ENCODE measurements at places on chromosomes 11 and 22.

GRCh38 chr11:36583667-36584066 lies 10.6 kb upstream of the IFTAP start:
- no peak for DNase-seq

GRCh38 chr11:56716379-56716854 lies 17.5 kb downstream of the OR9G1 start:
- DNase-seq = no peak

DNA sequence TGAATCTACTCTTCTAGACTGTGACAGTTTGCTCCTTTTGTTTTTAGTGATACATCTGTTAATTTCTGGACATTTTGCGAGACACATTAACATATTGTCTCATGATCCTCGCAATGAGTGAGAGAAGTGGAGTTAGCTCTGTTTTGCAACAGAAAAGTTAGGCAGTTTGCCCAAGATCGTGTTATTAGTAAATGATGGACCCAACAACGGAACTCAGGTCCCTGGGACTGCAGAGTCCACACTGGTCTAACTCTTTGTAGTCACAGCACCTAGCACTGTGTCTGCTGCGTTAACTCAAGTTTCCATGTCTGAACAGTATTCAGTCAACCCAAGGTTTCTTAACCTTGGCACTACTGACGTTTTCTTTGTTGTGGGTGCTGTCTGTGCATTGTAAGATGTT lies 3.2 kb downstream of the DEPDC7 start:
- DNase-seq = no peak

DNA sequence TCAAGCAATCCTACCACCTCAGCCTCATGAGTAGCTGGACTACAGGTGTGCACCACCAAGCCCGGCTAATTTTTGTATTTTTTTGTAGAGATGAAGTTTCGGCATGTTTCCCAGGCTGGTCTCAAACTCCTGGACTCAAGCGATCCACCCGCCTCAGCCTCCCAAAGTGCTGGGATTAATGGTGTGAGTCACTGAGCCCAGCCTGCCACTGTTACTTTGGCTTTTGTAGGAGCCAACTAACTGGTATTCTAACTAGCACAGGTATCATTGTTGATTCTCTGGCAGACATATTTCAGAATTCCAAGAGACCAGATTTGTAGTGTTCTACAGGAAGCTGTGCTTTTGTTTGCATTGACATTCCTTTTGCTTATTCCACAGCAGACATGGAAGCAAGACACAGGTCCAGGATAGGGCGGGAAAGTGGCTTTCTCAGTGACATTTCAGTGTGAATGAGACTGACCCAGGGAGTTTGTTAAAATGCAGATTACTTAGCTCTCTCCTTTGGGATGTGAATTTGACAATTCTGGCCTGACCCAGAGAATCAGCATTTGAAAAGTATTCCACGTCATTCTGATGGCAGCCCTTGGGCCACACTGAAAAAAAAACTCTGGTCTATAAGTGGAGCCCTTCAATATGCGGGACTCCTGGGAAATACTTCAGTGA lies 52.2 kb upstream of the PAX6 start:
- DNase-seq = no peak

DNA sequence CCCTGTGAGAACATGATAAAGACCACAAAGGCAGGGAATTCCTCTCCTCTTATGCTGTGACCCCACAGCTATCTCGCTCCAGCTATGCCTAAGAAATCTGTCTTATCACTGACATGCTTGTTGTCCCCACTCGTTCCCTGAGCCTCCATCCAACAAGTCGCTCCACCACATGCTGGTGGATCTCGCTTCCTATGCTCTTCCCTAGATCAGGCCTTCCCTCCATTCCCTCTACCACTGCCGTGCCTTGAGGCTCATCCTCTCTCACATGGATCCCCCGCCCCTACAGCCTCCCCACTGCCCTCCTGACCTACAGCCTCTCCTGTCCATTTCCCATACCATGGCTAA lies 1.4 kb upstream of the DGAT2 start:
- no peak for DNase-seq

DNA sequence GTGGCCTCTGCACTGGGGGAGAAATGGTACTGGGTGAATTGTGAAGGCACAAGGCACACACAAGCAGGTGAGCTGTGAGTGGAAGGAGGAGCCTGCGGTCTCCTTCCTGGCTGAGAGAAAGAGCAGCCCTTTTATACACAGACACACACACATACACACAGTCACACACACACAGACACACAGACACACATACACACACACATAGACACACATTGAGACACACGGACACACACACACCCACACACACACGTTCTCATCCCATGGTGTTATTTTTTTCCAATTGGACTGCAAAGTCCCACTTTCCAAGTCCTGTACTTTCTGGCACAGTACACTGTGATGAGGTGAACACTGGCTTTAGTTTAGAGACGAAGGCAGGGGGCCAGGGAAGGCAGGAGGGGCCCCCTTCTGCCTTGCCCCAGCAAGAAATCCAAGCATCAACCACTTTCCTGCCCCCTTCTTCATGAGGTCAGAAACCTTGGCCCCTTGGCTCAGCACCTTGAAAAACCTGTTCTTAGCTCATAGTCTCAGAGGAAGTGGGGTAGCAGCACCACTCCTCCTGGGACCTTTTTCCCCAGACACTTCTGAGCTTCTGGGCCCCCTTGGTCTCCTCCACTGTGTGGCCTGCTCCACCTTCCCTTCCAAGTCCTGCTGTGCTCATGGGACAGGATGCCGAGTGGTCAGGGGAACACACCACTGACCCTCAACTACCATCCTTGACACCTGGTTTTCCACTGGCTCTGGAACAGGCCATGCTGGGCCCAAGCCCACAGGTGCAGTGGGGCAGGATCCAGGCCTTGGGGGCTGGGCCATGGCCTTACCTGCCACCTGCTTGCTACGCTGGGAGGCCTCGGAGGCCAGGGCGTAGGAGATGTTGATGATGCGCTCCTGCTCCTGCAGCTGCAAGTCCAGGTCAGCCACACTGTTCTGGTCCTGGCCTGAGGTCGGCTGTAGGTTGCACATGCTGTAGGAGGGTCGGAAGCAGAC lies 43.8 kb downstream of the C11orf58 start:
- DNase-seq = no peak

DNA sequence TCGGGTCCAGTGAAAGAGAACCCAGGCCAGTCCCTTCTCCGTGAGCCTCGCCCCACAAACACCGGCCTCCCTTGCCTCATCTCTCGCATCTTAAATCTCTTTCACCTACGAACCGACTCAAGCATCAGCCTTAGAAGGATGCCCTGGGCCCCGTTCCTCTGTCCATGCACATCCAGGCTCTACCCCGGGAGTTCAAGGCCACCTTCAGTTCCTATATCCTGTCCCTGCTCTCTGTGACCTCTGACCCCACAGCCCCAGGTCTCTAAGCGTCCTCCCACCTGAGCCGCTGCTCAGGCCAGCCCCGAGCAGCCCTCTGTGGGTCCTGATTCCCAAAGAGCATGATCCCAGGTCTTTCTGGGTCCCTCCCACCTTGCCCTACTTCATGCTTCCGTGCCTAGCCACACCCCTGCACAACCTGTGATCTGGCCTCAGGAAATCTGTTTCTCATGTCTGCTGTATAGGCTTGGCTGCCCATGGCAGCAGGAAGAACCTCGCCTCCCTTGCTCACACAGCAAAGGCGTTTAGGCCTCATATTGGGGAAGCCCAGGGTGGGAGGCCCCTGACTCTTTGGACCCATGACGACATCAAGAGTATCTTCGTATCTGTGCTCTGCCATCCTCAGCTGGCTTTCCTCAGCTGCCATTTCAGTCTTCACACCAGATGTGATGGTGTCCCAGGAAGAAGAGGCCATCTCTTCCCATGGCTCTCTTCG lies 77.5 kb upstream of the SEPTIN5 start:
- no peak for DNase-seq

- DNase-seq = no peak
Measured at GRCh38 chr11:66489636-66490035, 9.4 kb downstream of the DPP3 start.

- DNase-seq = no peak
Measured at GRCh38 chr11:19963697-19964387, 196.4 kb downstream of the DBX1 start.

GRCh38 chr11:116972691-116973090 lies 125.5 kb downstream of the SIK3 start:
- no peak for DNase-seq

- no peak for DNase-seq
Measured at GRCh38 chr22:34390400-34390799, 470.1 kb upstream of the LARGE1 start.

GRCh38 chr22:33062361-33062760 lies 4.2 kb upstream of the SYN3 start:
- no peak for DNase-seq

GRCh38 chr11:75308116-75308515 lies 43.3 kb downstream of the ARRB1 start:
- no peak for DNase-seq

- DNase-seq = no peak
Measured at GRCh38 chr11:36273110-36273509, 16.1 kb downstream of the COMMD9 start.

GRCh38 chr11:1496091-1496760 lies 9.6 kb upstream of the MOB2 start:
- DNase-seq = no peak

- DNase-seq = no peak
Measured at GRCh38 chr22:28239941-28240340, 320.9 kb upstream of the PITPNB start.

DNA sequence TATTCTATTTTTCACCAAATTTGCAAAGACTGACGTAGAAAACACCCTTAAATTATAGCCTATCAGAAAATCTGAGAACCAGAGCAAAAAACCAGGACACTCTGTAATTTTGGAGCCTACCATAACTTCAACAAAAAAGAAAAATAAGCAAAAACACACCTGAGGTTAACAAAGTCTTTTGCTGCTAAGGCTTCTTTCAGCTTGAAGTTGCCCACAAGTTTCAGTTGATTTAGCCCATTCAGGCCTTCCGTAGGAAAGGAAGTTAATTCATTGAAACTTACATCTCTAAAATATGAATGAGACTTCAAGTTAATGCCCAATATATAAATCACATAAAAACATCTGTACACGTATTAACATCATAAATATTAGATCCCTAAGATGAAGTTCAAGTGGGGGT lies 10.4 kb upstream of the CCDC34 start:
- DNase-seq = no peak

GRCh38 chr11:100925935-100926334 lies 203.7 kb downstream of the PGR start:
- DNase-seq = no peak

- DNase-seq = no peak
Measured at GRCh38 chr11:17568944-17569343, 21.9 kb downstream of the OTOG start.

DNA sequence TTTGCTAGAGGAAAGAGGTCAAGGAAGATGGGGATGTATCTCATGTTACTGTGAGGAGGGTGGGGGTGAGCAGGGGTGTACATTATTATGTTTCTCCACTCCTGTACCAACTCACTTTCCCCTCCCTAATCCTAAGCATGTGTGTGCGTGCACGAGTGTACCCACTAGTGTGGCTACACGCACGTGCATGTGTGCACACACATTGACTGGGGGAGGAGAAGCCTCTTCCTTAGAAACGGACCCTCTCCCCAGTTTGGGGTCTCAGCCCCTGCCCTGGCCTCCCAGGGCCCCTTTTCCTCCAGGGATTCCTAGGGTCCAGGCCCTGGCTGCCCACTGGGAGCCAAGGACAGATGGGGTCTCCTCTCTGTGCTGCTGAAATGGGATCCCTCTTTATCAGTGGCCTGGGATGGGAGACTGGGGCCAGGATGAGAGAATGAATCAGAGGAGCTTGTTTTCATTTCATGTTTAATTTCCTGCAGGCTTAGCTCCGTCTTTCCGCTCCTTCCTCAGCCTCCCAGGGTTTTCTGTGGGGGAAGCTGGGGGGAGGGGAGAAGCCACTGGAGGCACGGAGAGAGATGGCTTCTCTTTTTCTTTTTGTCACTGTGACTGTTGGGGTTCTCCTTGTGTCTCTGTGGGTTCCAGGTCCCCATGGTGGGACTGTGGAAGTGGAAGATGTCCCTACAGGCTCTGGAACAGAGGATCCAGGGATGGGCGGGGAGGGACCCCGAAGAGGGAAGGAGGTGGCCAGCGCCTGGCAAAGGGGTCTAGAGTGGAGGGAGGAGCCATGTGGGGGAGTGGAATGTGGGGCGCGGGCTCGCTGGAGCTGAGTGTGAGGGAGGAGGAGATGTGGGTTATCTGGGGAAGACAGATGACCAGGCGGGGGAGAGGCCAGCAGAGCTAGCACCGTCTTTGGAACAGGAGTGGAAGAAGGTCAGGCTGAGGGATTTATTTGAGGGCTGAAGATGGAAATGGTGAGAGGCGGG lies 40.3 kb downstream of the ALX4 start:
- no peak for DNase-seq

- DNase-seq = no peak
Measured at GRCh38 chr11:116461789-116462188, 311.0 kb downstream of the BUD13 start.

GRCh38 chr11:45525393-45525792 lies 140.0 kb downstream of the CHST1 start:
- no peak for DNase-seq

DNA sequence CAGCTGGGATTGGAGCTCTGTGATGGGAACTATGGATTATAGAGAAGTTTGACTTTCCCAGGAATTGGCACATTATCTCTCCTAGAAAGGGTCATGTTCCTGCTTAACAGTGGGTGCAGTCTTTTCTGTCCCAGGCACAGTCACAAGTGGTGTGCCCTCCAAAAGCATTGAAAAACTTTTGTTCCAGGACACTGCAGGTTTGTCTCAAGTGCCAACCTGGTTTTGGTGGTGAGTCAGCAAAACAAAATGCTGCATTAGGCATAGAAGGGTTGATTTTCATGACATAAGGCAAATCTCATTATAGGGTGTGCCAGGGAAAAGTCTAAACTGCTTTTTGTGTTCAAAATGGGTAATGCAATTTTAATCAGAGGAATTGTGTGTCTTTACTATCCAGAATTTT lies 4.9 kb downstream of the HTATIP2 start:
- no peak for DNase-seq

DNA sequence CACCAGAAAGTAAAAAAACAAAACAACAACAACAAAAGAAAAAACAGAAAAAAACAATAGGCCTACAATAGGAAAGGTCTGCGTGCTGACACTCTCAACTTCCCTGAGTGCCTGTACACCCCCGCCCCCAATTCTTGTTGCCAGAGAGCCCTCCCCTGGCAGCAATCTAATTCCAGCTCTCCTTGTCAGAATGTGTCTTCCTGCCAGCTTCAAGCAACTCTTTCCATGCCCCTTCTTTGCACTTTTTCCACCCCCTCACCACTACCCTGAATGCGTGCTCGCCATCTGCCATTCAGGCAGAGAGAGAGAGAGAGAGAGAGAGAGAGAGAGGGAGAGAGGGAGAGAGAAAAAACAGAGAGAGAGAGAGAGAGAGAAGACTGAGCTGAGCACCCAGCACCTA lies 245.0 kb downstream of the KIRREL3 start:
- DNase-seq = no peak

GRCh38 chr11:127199306-127199801 lies 198.8 kb upstream of the KIRREL3 start:
- DNase-seq = no peak

- no peak for DNase-seq
Measured at GRCh38 chr11:44515048-44515447, 50.4 kb upstream of the CD82 start.

Data from stimulated activated CD4-positive, alpha-beta T cell treated with anti-CD3 and anti-CD28 coated beads, Interleukin-1b, Interleukin-23, amount 100 ng/mL, for 48 hours (primary cell).